ENCODE measurements at places on chromosomes 4 and X.
A peak's percentile ranks its signal among the peaks of the same experiment; 100 is the strongest.

- peak; percentile 100 for DNase-seq
These were observed 11.5 kb upstream of the CCDC149 start for GRCh38 chr4:24924309-24924781.

- no peak for DNase-seq
These were observed 18.3 kb downstream of the CD99L2 start for GRCh38 chrX:150879855-150880807.

DNA sequence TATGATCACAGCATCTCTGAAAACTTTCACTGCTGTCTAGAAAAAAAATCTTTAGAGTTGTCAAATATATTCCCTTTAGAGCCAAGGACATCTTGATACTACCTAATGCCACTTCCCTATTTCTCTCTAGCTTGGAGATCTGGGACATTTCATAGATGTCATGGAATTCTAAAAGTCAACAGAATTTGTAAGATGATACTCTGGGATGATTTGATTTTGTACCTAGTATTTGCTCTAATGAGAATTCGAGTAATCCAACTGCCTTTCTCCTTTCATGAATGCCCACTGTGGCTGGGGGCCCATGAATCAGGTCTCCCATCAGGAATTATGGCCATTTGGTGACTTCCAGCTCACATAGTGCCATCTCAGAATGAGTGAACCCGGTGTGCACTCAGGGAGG, 73.2 kb downstream of the NHS start:
- no peak for DNase-seq

DNA sequence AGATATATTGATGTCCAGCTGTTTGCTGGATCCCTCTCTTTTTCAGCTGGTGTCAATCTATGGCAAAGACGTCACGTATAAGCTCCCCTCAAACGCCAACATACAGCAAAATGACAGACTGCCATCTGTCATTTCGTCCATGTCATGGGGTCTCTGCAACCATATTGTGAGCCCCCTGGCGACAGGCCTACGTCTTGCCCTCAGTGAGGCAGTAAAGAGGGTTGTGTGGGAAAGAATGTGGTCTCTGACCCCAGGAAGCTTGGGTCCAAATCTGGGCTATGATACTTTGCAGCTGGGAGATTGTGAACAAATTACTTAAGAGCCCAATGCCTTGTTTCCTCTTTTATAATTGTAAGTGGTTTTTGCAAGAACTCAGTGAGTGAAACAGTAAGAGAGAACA, 7.4 kb downstream of the SUPT20HL2 start:
- DNase-seq: no peak

GRCh38 chrX:48713847-48714246, 17.3 kb downstream of the SUV39H1 start:
- no peak for DNase-seq

DNA sequence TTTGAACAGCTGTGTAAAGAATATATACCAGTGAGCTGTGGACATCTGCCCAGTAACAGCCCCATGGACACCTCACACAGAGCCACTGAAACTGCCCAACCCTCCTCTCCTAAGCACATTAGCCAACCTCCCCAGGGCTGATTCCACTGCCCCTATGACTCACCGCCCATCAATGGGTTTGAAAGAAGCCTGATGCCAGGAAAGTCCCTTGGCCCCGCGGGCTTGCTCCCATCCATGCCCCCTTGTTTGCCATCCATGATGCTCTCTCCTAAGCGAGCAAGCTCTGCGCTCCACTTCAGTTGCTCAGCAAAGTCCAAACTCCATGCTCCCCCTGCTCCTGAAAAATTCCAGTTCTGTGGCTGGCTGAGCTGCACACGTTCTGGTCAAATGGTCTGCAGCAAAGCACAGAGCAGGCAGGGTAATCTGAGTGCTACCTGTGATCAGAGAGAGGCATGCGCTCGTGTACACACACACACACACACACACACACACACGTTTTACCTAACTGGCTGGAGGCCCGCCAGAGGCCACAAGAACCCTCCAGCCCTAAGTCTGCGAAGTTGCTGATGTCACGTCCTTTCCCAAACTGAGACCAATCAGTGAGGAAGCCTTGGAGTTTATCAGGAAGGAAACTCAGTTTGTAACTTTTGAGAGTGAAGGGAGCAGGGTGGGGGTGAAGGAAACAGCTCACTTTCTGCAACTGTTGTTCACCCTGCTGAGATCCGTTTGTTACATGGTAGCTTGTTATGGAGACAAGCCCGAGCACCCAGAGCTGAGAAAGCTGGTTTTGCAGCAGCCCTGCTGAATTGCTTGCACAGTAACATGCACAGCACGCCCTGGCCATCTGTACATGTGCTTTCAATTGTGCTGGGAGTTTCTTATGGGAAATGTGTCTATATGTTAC, at the start of gene ASB9:
Gene ASB9, minus strand, starts transcription at position 466 of the 904 bp plus-strand sequence. Its CDS starts 209 bp downstream, at position 257.
- peak; percentile 9 for DNase-seq

GRCh38 chrX:8607326-8607725, 124.6 kb downstream of the ANOS1 start:
- peak; percentile 80 for DNase-seq

GRCh38 chrX:8927701-8928100, 106.2 kb downstream of the FAM9B start:
- DNase-seq: no peak
